ENCODE measurements at places on chromosomes 6 and 20. TPM values are rescaled to one million over a fixed set of nuclear protein-coding genes. Genes with fewer than 3 reads are reported as not detected.
A peak's percentile ranks its signal among the peaks of the same experiment; 100 is the strongest.

The LAMA2 gene
- 144 TPM for total RNA-seq

The SLC4A11 gene
- not detected for total RNA-seq

The C20orf144 gene
- total RNA-seq, result not detected

The PRDM13 gene
- total RNA-seq, result not detected

The PLCB1 gene
- total RNA-seq, result 115 TPM

The NTSR1 gene
- 0.83 TPM for total RNA-seq

The BPIFB4 gene
- total RNA-seq, result not detected

DNA sequence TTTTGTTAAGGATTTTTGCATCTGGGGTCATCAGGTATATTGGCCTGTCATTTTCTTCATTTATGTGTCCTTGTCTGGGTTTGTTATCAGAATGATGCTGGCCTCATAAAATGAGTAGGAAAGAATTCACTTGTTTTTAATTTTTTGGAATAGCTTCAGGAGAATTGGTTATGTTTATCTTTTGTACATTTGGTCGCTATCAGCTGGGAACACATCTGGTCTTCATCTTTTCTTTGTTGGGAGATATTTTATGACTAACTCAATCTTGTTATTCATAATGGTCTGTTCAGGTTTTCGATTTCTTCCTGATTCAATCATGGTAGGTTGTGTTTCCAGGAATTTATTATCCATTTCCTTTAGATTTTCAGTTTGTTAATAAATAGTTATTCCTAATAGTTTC is 207.5 kb upstream of the ASCC3 start:
- no peaks in the 10 kb centered on the region for H3K4me1 ChIP-seq
- H3K27me3 ChIP-seq, result no peaks in the 10 kb centered on the region
- no peak overlapping the region for H3K4me3 ChIP-seq
- no peak for DNase-seq
- no peaks in the 10 kb centered on the region for H3K36me3 ChIP-seq

DNA sequence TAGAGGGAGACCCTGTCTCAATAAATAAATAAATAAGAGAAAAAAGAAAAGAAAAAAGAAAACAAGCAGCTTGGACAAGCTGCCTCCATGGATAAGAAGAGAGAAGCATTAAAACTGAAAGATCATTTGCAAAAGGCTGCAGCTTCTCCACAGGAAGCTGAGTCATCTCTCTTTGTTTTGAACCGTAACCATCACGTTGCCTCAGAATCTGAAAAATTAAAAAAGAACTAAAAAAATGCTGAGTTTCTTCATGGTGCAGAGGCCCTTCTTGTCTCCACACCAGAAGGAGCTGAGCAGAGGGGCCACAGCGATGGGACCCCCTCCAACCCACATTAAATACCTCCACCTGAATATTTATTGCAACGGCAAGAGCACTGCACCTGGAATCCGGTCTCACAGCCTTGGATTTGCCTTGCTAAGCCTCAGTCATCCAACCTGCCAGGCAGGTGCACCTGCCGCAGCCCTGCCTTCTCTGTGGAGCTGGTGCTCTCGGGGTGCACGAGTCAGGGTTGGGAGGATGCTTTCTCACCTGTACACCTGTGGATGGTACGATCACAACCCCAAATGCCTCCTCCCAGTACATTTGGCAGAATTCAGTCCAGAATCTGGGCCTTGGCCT is 28.1 kb downstream of the TOX2 start:
- H3K27me3 ChIP-seq, result no peaks in the 10 kb centered on the region
- no peaks in the 10 kb centered on the region for H3K36me3 ChIP-seq
- H3K4me1 ChIP-seq, result peaks cover 55% of the 10 kb centered on the region
- H3K27ac ChIP-seq, result peak overlapping the region; percentile 52

GRCh38 chr20:1631309-1632151 is 11.7 kb upstream of the SIRPB1 start:
- H3K27me3 ChIP-seq, result no peaks in the 10 kb centered on the region
- H3K36me3 ChIP-seq, result no peaks in the 10 kb centered on the region
- peak; percentile 90 for DNase-seq
- H3K4me1 ChIP-seq, result no peaks in the 10 kb centered on the region

DNA sequence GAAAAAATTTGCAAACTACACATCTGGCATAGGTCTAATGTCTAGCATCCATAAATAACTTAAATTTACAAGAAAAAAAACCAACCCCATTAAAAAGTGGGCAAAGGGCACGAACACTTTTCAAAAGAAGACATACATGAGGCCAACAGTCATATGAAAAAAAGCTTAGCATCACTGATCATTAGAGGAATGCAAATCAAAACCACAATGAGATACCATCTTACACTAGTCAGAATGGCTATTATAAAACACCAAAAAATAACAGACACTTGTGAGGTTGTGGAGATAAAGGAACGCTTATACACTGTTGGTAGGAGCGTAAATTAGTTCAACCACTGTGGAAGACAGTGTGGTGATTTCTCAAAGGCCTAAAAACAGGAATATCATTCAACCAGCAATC is 33.7 kb upstream of the EPB41L2 start:
- H3K27ac ChIP-seq, result no peak overlapping the region
- no peak overlapping the region for H3K4me3 ChIP-seq
- H3K36me3 ChIP-seq, result no peaks in the 10 kb centered on the region
- DNase-seq, result no peak

GRCh38 chr6:158730541-158730907 is 80.7 kb downstream of the SYTL3 start:
- H3K4me3 ChIP-seq, result no peak overlapping the region
- DNase-seq, result no peak
- peaks cover 9% of the 10 kb centered on the region for H3K36me3 ChIP-seq
- H3K27me3 ChIP-seq, result no peaks in the 10 kb centered on the region
- H3K4me1 ChIP-seq, result no peaks in the 10 kb centered on the region

GRCh38 chr6:52929321-52930164 is 20.0 kb upstream of the GSTA3 start:
- no peaks in the 10 kb centered on the region for H3K4me1 ChIP-seq
- DNase-seq, result peak; percentile 74
- no peak overlapping the region for H3K27ac ChIP-seq

GRCh38 chr20:62368392-62368975 is 1.4 kb upstream of the LAMA5 start:
- no peak for DNase-seq
- H3K4me3 ChIP-seq, result peak overlapping the region; percentile 90
- H3K27ac ChIP-seq, result peak overlapping the region; percentile 93
- no peaks in the 10 kb centered on the region for H3K27me3 ChIP-seq
- peaks cover 93% of the 10 kb centered on the region for H3K4me1 ChIP-seq
- no peaks in the 10 kb centered on the region for H3K36me3 ChIP-seq

DNA sequence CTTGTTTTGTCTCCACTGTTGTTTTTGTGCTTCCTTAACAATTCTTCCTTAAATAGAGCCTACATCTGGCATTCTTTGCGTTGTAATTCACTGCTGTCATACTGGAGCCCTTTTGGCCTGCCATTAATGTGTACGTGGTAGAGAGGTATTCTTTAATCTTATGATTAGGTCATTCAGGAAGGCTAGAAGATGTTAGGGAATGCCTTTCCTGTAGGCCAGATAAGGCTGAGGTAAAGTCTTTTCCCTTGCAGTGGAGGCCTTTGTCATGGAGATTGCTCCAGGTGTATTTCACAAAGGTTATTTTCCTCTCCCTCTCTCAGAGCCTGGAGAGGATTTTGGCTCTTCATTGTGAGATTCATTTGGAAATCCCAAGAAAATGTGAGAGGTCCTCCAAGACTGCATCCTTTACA is 146.9 kb downstream of the FUT9 start:
- H3K4me1 ChIP-seq, result no peaks in the 10 kb centered on the region
- H3K27me3 ChIP-seq, result no peaks in the 10 kb centered on the region
- DNase-seq, result no peak
- H3K27ac ChIP-seq, result no peak overlapping the region

GRCh38 chr6:153758516-153758915 is 280.5 kb upstream of the OPRM1 start:
- no peaks in the 10 kb centered on the region for H3K27me3 ChIP-seq
- H3K36me3 ChIP-seq, result no peaks in the 10 kb centered on the region
- no peak overlapping the region for H3K4me3 ChIP-seq

DNA sequence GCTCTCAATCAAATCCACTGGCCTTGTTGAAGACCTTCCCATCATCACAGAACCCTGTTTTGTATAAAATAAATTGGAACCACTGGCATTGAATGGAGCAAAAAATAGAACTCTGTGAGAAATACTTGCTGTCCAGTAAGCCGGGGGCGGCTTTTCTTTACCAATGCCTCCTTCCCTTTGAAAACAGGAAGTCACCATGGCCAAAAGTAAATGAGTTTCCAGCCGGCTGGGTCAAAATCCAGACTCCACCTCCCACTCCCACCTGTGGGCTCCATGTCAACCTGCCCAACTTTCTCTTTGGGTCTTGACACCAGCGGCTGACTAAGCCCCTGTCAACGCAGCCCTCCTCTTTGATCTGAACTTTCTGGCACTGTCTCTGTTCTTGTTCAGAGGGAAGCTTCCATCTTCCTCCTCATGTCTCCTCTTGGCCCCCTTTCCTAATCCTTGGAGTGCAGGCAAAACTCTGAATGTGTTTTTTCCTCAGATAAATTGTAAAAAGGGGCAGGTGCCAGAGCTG is 95.2 kb downstream of the TFAP2C start:
- DNase-seq, result no peak
- H3K4me1 ChIP-seq, result no peaks in the 10 kb centered on the region
- H3K27ac ChIP-seq, result no peak overlapping the region
- H3K36me3 ChIP-seq, result no peaks in the 10 kb centered on the region

- no peaks in the 10 kb centered on the region for H3K27me3 ChIP-seq
- no peak overlapping the region for H3K27ac ChIP-seq
Measured at GRCh38 chr6:147486683-147487082, 21.8 kb upstream of the SAMD5 start.

GRCh38 chr6:583116-583515 is 73.8 kb downstream of the HUS1B start:
- H3K36me3 ChIP-seq, result no peaks in the 10 kb centered on the region
- no peak overlapping the region for H3K4me3 ChIP-seq
- DNase-seq, result no peak
- H3K27me3 ChIP-seq, result no peaks in the 10 kb centered on the region

- H3K36me3 ChIP-seq, result no peaks in the 10 kb centered on the region
Measured at GRCh38 chr6:16781348-16782169, 20.3 kb upstream of the ATXN1 start.

DNA sequence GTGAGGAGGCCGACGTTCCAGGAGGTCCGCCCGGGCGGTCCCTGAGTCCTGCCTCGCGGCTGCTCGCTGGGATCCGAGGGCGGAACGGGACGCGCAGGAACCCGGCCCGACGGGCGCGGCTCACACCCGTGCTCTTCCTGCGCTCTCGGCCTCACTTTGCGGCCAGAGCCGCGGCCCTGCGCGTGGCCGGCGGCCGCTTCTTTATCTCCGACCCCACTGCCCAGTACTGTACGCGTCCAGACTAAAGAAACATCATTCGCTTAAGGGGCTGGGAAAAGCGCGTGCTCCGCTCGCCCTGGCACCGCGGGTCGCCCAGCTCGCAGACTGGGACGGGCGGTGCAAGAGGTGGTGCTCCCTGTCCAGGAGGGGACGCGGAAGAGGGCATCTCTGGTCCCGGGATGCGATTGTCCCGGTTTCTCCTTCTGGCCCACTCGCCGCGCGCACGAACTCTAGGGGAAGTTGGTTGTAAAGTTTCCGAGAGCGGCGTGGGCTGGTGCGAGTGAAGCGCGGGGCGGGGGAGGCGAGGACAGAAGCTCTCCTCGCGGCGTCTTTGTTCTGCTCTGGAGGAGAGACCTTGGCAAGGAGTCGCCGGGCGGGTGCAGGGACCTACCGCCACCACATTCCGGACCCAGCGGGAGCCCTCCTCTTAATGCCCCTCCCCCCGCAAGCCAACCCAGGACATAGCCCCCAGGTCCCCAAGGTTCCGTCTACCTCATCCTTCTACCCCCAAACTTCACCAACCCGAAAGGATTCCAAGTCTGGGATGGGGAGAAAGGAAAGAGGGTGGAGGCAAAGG is 71.0 kb downstream of the SOX4 start:
- peak overlapping the region; percentile 78 for H3K4me3 ChIP-seq
- DNase-seq, result no peak
- H3K36me3 ChIP-seq, result no peaks in the 10 kb centered on the region
- H3K4me1 ChIP-seq, result peaks cover 43% of the 10 kb centered on the region
- no peaks in the 10 kb centered on the region for H3K27me3 ChIP-seq
- peak overlapping the region; percentile 78 for H3K27ac ChIP-seq

GRCh38 chr6:144855812-144856531 is 570.8 kb downstream of the UTRN start:
- peaks cover 11% of the 10 kb centered on the region for H3K36me3 ChIP-seq
- DNase-seq, result no peak
- H3K4me3 ChIP-seq, result no peak overlapping the region
- H3K4me1 ChIP-seq, result no peaks in the 10 kb centered on the region
- H3K27me3 ChIP-seq, result no peaks in the 10 kb centered on the region

- H3K27me3 ChIP-seq, result no peaks in the 10 kb centered on the region
- no peaks in the 10 kb centered on the region for H3K36me3 ChIP-seq
- no peak overlapping the region for H3K27ac ChIP-seq
- no peak overlapping the region for H3K4me3 ChIP-seq
- H3K4me1 ChIP-seq, result no peaks in the 10 kb centered on the region
Measured at GRCh38 chr20:13567663-13568062, 71.1 kb downstream of the TASP1 start.

GRCh38 chr6:34057790-34058189 is 88.1 kb downstream of the GRM4 start:
- H3K27me3 ChIP-seq, result no peaks in the 10 kb centered on the region
- H3K27ac ChIP-seq, result no peak overlapping the region
- peaks cover 11% of the 10 kb centered on the region for H3K4me1 ChIP-seq
- no peak for DNase-seq

DNA sequence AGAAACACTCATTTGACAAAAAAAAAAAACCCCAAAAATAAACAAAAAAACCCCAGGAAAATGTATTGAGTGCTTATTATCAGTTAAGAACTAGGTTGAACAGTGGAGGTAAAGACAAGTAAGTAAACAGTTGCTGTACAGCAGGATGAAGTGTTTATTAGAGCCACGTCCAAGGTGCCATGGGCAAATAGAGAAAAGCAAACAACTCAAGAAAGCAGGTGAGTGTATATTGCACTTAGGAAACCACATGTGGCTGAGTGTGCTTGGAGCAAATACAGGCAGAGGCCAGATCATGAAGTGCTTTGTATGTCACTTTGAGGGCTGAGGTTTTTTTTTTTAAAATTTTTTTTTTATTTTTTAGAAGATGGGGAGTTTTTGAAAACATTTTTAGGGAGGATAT is 98.3 kb downstream of the MACROD2 start:
- no peaks in the 10 kb centered on the region for H3K4me1 ChIP-seq
- H3K36me3 ChIP-seq, result no peaks in the 10 kb centered on the region
- H3K27ac ChIP-seq, result no peak overlapping the region
- H3K4me3 ChIP-seq, result no peak overlapping the region
- no peak for DNase-seq

DNA sequence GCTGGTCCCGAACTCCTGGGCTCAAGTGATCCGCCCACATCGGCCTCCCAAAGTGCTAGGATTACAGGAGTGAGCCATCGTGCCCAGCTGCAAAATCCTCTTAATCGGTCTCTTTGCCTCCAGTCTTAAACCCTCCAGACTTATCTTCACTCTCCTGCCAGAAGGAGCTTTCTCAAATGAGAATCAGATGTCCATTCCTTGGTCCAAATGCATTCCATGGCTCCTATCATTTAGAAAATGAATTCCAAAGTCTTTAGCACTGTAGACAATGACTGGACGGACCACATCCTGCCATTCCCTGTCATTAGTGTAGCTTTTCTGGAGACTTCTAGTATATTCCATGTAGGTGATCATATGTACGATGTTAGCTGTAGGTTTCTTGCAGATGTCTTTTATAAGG is 141.9 kb downstream of the ID4 start:
- no peak overlapping the region for H3K27ac ChIP-seq
- no peak for DNase-seq
- no peak overlapping the region for H3K4me3 ChIP-seq
- H3K36me3 ChIP-seq, result no peaks in the 10 kb centered on the region
- peaks cover 13% of the 10 kb centered on the region for H3K4me1 ChIP-seq
